Chondrocyte (in vitro differentiated cells): ENCODE measurements at places on chromosomes 2 and 18. TPM values are rescaled to one million over a fixed set of nuclear protein-coding genes. Genes with fewer than 3 reads are reported as not detected.

The KIAA2012 gene
- total RNA-seq = not detected in 3 replicates

The CRYBA2 gene
- not detected in 3 replicates for total RNA-seq

The AGFG1 gene
- 49.3 to 49.5 TPM (median 49.3 TPM) in 3 replicates for total RNA-seq

The DBI gene
- total RNA-seq = 72.9 to 73.8 TPM (median 73.8 TPM) in 3 replicates

The DPYSL5 gene
- total RNA-seq = 0.25 to 0.44 TPM (median 0.26 TPM) in 3 replicates

The INPP4A gene
- total RNA-seq = 25.9 to 33.3 TPM (median 26.1 TPM) in 3 replicates

The ADD2 gene
- 0.15 to 0.23 TPM in 2 of 3 replicates, not detected in the other for total RNA-seq

The NDC80 gene
- 4.8 to 6.5 TPM (median 5.8 TPM) in 3 replicates for total RNA-seq

The ITGB6 gene
- total RNA-seq = 2.0 to 2.3 TPM (median 2.2 TPM) in 3 replicates

GRCh38 chr2:14960686-14961324 is 328.3 kb downstream of the LRATD1 start:
- no peak overlapping the region for H3K4me3 ChIP-seq
- no peak for DNase-seq
- no peaks in the 10 kb centered on the region for H3K36me3 ChIP-seq
- no peak overlapping the region for H3K27ac ChIP-seq
- no peaks in the 10 kb centered on the region for H3K4me1 ChIP-seq

- no peak for DNase-seq
- no peaks in the 10 kb centered on the region for H3K27me3 ChIP-seq
- no peak overlapping the region for H3K4me3 ChIP-seq
- H3K36me3 ChIP-seq = no peaks in the 10 kb centered on the region
- H3K4me1 ChIP-seq = no peaks in the 10 kb centered on the region
These were observed 156.2 kb upstream of the NABP1 start for GRCh38 chr2:191521608-191522208.

GRCh38 chr2:209564816-209565215 is 141.0 kb downstream of the MAP2 start:
- H3K4me3 ChIP-seq = no peak overlapping the region
- no peaks in the 10 kb centered on the region for H3K4me1 ChIP-seq
- no peak for DNase-seq
- peaks cover 2% of the 10 kb centered on the region for H3K27me3 ChIP-seq
- H3K36me3 ChIP-seq = no peaks in the 10 kb centered on the region

DNA sequence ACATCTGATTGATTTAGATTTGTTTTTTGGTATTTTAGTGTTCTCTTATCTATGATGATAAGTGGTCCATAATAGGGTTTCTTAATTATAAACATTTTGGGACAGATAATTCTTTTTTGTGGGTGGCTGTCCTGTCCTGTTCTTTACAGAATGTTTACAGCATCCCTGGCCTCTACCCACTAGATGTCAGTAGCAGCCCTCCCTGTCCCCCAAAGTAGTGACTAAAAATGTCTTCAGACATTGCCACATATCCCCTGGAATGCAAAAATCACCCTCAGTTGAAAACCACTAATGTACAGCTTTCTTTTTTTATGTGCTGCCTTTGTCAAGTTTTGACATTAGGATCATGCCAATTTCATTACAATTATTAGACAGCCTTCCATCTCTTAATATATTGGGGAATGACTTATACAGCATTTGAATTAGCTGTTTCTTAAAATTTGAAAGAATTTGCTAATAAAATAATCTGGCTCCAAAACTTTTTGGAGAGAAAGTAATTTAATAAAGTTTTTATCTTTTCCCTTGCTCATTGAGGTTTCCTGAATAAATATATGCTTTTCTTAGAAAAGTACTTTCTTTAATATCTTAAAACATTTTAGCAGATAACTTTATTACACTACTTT is 19.5 kb downstream of the WIPF1 start:
- H3K4me1 ChIP-seq = peaks cover 8% of the 10 kb centered on the region
- no peaks in the 10 kb centered on the region for H3K27me3 ChIP-seq
- no peak overlapping the region for H3K4me3 ChIP-seq
- no peak overlapping the region for H3K27ac ChIP-seq

- no peak for DNase-seq
- H3K4me3 ChIP-seq = no peak overlapping the region
- H3K27me3 ChIP-seq = no peaks in the 10 kb centered on the region
- H3K27ac ChIP-seq = peak overlapping the region; percentile 82
- H3K4me1 ChIP-seq = peaks cover 18% of the 10 kb centered on the region
- H3K36me3 ChIP-seq = peaks cover 3% of the 10 kb centered on the region
These were observed 106.0 kb upstream of the FOSL2 start for GRCh38 chr2:28286678-28287077.

GRCh38 chr18:37403100-37403781 is 162.4 kb downstream of the CELF4 start:
- peak overlapping the region; percentile 46 for H3K27ac ChIP-seq
- peaks cover 10% of the 10 kb centered on the region for H3K4me1 ChIP-seq
- no peak overlapping the region for H3K4me3 ChIP-seq
- no peaks in the 10 kb centered on the region for H3K36me3 ChIP-seq

GRCh38 chr18:64183665-64184064 is 34.8 kb upstream of the LINC00305 start:
- H3K27ac ChIP-seq = no peak overlapping the region
- no peak overlapping the region for H3K4me3 ChIP-seq
- DNase-seq = no peak
- no peaks in the 10 kb centered on the region for H3K4me1 ChIP-seq
- peaks cover 28% of the 10 kb centered on the region for H3K27me3 ChIP-seq

GRCh38 chr2:163370169-163370886 is 365.5 kb downstream of the FIGN start:
- DNase-seq = no peak
- H3K36me3 ChIP-seq = no peaks in the 10 kb centered on the region
- no peak overlapping the region for H3K4me3 ChIP-seq
- no peaks in the 10 kb centered on the region for H3K4me1 ChIP-seq

DNA sequence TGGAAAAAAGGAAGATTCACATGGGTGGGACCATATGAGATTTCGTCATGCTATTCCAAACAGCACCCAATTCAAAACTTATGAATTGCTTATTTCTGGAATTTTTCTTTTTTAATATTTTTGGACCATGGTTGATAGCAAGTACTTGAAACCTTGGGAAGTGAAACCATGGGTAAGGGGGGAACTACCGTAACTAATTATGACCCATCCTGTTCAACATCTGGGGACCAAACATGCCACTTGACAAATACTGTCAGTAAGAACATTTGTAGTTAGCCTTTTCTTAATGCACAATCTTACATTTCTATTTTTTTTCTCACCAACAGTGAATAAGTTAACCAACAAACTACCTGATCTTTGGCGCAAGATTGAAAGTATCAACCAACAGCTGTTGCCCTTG is 105.7 kb upstream of the TTC39C start:
- H3K4me1 ChIP-seq = no peaks in the 10 kb centered on the region
- DNase-seq = no peak
- H3K27me3 ChIP-seq = no peaks in the 10 kb centered on the region
- H3K4me3 ChIP-seq = no peak overlapping the region

DNA sequence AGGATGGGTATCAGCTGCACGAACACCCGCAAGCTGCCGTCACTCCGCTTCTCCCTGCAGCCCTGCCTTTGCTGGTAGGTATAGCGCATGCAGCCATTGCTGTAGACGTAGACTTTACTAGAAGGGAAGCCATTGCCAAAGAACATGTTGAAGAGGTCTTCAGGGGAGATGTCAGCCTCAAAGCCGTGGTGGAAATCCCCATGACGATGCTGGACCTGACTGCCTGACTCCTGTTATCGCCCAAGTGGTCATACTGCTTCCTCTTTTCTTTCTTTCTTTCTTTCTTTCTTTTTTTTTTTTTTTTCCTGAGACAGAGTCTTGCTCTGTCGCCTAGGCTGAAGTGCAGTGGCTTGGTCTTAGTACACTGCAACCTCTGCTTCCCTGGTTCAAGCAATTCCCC is 68.7 kb upstream of the SPRED2 start:
- H3K36me3 ChIP-seq = no peaks in the 10 kb centered on the region
- H3K4me3 ChIP-seq = no peak overlapping the region
- H3K27me3 ChIP-seq = no peaks in the 10 kb centered on the region
- DNase-seq = no peak
- no peaks in the 10 kb centered on the region for H3K4me1 ChIP-seq

DNA sequence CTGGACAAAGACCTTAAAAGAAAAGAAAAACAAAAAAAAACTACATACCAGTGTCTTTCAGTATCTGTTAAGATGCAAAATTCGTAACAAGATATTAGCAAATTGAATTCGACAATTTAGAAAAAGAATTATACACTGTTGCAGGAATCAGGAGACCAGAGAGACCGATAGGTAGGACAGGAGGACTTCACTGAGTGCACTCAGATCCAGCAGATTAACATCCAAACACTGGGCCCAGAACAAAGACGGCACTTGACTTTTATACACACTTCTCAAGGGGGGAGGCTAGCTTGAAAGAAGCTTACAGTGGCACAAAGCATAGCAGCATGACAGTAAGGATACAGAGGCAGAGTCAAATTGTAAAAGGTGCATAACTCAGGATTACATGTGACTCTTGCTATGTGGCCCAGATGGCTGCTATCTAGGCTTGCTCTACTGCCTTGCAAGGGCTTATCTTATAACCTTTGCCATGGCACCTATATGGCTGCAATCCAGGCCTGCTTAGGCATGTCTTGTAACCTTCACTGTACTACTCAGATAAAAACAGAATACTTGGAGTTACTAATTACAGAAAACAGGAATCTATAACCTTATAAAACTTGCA is 507.3 kb upstream of the LRRTM4 start:
- no peaks in the 10 kb centered on the region for H3K27me3 ChIP-seq
- no peak overlapping the region for H3K27ac ChIP-seq
- H3K4me3 ChIP-seq = no peak overlapping the region
- DNase-seq = no peak
- H3K4me1 ChIP-seq = no peaks in the 10 kb centered on the region
- H3K36me3 ChIP-seq = no peaks in the 10 kb centered on the region

DNA sequence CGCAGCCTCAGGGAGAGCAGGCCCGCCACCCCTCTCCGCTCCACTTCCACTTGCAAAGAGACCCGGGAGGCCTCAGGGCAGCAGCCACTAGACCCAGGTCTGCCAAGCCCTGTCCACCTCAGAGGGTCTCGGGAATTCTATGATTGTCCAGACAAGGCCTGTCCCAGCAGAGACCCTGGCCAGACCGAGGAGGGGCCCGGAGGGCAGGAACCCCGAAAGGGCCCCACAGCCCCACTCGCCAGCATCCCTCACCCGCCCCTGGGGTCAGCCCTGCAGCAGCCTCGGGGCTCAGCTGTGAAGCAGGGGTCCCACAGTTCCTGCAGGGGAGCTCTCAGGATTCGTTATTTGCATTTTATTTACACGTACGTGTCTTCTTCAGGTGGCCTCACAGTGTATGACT is 269.5 kb downstream of the EIPR1 start:
- H3K36me3 ChIP-seq = no peaks in the 10 kb centered on the region
- peaks cover 3% of the 10 kb centered on the region for H3K27me3 ChIP-seq
- no peak overlapping the region for H3K4me3 ChIP-seq
- no peaks in the 10 kb centered on the region for H3K4me1 ChIP-seq
- no peak for DNase-seq

- no peaks in the 10 kb centered on the region for H3K4me1 ChIP-seq
- H3K36me3 ChIP-seq = peaks cover 18% of the 10 kb centered on the region
- H3K27ac ChIP-seq = no peak overlapping the region
- no peak for DNase-seq
- H3K27me3 ChIP-seq = no peaks in the 10 kb centered on the region
- no peak overlapping the region for H3K4me3 ChIP-seq
These were observed 276.5 kb downstream of the NBAS start for GRCh38 chr2:15284614-15285013.

GRCh38 chr2:234164493-234165413 is 114.3 kb downstream of the SPP2 start:
- H3K27me3 ChIP-seq = no peaks in the 10 kb centered on the region
- no peak overlapping the region for H3K4me3 ChIP-seq
- H3K36me3 ChIP-seq = no peaks in the 10 kb centered on the region
- H3K4me1 ChIP-seq = peaks cover 65% of the 10 kb centered on the region

GRCh38 chr2:191797500-191797899 is 49.4 kb downstream of the CAVIN2 start:
- peaks cover under 1% of the 10 kb centered on the region for H3K4me1 ChIP-seq
- H3K4me3 ChIP-seq = no peak overlapping the region
- no peak for DNase-seq
- no peaks in the 10 kb centered on the region for H3K36me3 ChIP-seq
- no peak overlapping the region for H3K27ac ChIP-seq
- H3K27me3 ChIP-seq = no peaks in the 10 kb centered on the region

DNA sequence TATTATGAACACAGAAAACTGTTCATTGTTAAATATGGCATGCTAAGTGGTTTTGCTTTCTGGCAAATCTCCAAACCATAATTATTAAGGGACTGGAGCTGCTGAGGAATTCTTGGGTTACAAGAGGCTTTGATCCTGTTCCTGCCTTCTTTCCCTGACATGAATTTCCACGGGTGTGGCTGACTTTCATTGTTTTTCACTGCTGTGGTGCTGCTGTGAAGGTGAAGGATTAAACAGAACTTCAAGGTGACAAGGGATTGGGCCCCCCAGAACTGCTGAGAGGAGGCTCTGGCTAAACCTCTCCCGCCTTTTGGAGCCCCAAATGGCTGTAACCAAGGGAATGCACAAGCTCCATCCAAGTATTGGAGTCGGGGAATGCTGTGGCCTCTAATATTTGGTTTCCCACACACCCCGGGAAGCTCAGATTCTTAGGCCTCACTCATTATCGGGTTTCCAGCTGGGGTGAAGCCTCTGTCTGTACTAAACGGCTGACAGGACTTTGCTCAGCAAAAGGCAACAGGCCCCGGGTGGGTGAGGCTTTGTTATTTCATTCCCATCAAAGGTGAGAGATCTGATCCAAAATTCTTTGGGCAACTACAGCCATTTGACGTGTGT is 29.0 kb upstream of the ZFP36L2 start:
- H3K36me3 ChIP-seq = peaks cover 4% of the 10 kb centered on the region
- peaks cover 23% of the 10 kb centered on the region for H3K4me1 ChIP-seq
- DNase-seq = no peak
- H3K4me3 ChIP-seq = no peak overlapping the region

GRCh38 chr2:39772086-39772811 is 6.8 kb downstream of the THUMPD2 start:
- H3K27me3 ChIP-seq = no peaks in the 10 kb centered on the region
- H3K4me3 ChIP-seq = no peak overlapping the region
- H3K4me1 ChIP-seq = peaks cover 32% of the 10 kb centered on the region
- DNase-seq = no peak
- H3K27ac ChIP-seq = no peak overlapping the region
- peaks cover 7% of the 10 kb centered on the region for H3K36me3 ChIP-seq

GRCh38 chr2:216554755-216555154 is 56.1 kb downstream of the RPL37A start:
- H3K36me3 ChIP-seq = no peaks in the 10 kb centered on the region
- peaks cover 98% of the 10 kb centered on the region for H3K4me1 ChIP-seq
- no peak overlapping the region for H3K4me3 ChIP-seq
- DNase-seq = no peak
- peak overlapping the region; percentile 92 for H3K27ac ChIP-seq
- H3K27me3 ChIP-seq = no peaks in the 10 kb centered on the region

- H3K4me3 ChIP-seq = no peak overlapping the region
- H3K36me3 ChIP-seq = peaks cover 7% of the 10 kb centered on the region
- H3K27me3 ChIP-seq = no peaks in the 10 kb centered on the region
- H3K4me1 ChIP-seq = peaks cover 16% of the 10 kb centered on the region
These were observed 41.4 kb upstream of the RPL31 start for GRCh38 chr2:100960688-100961087.

- H3K27ac ChIP-seq = no peak overlapping the region
- H3K4me3 ChIP-seq = no peak overlapping the region
- DNase-seq = no peak
- H3K4me1 ChIP-seq = no peaks in the 10 kb centered on the region
- peaks cover 3% of the 10 kb centered on the region for H3K27me3 ChIP-seq
These were observed 81.8 kb upstream of the GAREM1 start for GRCh38 chr18:32552421-32553030.

- H3K27me3 ChIP-seq = no peaks in the 10 kb centered on the region
- peaks cover 2% of the 10 kb centered on the region for H3K36me3 ChIP-seq
- no peak for DNase-seq
- H3K4me3 ChIP-seq = no peak overlapping the region
- H3K4me1 ChIP-seq = peaks cover 55% of the 10 kb centered on the region
These were observed 90.0 kb downstream of the CDC42EP3 start for GRCh38 chr2:37581433-37581832.
